Activated effector memory CD4-positive, alpha-beta T cell treated with Interleukin-2 at 50 U/mL for 16 hours (primary cell): ENCODE measurements at places on chromosomes 7 and 10.

DNA sequence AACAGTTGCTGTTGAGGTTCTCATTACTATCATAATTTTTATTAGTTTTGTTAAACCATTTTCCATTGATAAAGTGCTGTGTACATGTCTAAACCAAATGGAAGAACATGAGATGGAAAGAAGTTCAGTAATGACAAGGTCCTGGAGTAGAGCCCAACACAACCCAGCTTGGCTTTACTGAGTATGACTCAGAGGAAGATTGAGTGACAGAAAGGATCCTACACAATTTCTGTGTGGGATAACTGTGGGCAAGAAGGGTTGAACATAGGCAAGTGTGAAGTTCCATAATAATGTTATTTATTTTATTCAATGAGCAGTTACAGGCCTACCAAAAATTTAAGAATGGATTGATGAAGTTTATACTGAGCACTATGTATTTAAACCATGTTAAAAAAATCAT lies 15.9 kb downstream of the PRKG1 start:
- DNase-seq = no peak

DNA sequence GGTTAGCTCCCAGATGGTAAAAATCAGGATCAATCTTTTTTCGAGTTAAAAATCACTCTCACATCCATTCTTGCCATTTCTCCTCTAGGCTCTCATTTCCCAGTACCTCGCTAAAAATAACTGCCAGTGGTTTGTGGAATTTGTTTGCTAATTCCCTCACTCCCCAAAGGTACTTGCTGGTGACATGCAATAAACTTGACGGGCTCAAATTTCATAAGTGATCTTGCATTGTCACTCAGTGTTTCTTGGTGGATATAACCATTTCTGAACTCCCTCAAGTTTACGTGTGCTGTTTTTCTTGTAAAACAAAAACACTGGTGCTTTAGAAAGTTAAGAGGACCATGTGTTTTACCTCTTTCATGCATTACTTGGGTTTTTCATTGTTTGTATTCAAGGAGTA lies 399.2 kb upstream of the MKI67 start:
- no peak for DNase-seq

DNA sequence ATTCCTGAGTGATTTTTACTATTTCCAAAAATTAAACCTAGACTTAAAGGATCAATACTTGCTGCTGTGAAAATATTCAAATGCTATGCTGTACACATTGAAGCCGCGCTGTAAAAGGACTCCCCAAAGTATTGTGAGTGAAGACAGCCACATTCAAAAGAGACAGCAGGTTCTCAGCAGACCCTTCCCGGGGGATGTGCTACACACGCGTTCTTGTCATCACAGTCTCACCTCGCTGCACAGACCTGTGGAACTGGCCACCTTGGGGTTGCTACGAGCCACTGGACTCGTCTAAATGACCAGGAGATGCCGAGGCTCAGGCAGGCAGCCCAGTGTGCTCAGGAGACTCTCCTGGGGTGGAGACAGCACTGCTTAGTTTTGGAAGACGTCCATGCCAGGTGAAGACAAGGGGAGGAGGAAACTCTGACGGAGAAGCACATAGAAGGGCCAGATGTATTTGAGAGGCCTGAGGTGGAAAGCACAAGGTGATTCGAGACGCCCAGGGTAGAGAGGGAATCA lies 367.7 kb upstream of the SHH start:
- DNase-seq = no peak

DNA sequence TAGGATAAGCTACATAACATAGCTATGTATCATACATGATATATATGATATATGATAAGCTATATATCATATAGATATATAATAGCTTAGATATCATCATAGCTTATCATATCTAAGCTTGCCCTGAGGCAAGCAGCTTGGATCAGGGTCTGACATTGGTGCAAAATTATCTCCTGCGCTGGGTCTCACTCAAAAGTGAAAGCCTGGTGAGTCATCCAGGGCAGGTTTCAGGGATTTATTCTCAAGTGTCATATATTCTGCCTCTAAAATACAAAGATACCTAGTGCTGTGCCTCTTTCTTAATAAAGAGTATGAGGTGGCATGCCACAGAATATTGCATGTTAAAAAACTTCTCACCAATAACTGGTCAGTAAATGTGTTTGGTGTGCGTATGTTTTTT lies 105.9 kb downstream of the CDC14C start:
- DNase-seq = no peak

DNA sequence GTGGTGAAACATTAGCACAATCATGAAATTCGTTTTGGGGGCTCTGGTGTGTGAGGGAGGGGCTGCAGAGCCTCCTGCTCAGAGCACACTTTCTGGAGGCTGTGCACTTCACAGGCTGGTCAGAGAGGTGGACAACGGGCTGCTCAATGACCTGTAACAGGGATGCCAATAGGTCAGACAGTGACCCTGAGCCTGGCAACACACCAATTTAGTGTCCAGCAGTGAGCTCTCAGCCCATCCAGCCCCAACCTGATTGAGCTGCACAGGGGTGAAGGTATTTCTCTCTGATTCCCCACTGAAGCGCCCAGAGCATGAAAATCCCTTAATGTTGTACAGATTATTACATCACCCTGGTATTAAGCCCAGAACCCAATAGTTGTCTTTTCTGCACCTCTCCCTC lies 191.3 kb upstream of the ZNF32 start:
- DNase-seq = no peak

DNA sequence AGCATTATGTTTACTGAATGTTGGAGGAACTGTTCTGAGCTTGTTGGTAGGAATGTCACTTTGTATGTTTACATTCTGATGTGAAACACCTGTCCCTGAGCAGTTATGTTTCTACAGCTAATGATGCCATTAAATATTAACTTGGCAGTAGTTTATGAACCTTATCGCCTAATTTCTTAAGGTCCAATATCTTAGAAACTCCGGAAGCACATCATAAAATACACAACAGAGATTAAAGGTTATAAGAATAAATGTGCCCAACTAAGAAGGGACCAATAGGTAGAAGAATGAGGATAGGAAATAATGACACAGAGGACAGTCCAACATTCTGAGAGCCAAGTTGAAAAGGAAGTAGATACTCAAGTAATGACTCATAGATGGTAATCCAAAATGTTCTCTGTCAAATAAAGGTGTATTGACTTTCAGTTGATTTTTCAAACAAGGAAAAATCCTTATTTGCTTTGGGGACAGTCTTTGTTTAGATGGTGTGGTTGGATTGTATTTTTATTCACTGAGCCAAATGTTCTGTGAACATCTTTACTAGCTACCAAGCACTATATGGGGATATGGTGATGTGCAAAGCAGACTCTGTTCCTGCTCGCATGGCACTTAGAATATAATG lies 31.9 kb downstream of the LCOR start:
- DNase-seq = no peak

DNA sequence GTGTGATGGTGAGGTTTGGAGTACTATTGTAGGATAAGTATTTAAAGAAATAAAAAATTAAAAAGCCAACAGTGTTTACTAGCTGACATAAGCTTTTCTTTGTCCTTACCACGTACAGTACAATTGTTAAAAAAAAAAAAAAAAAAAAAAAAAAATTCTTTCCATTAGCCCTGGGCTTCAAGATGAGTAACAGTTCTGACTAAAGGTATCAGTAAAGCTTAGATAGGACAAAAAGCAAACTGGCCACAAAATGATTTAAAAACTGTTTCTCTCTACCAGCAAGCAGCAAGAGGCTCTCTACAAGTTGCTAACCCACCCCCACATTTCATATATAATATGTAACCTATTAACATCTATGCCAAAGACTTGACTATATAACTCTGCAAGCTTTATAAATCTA lies 17.5 kb downstream of the HYCC1 start:
- no peak for DNase-seq

DNA sequence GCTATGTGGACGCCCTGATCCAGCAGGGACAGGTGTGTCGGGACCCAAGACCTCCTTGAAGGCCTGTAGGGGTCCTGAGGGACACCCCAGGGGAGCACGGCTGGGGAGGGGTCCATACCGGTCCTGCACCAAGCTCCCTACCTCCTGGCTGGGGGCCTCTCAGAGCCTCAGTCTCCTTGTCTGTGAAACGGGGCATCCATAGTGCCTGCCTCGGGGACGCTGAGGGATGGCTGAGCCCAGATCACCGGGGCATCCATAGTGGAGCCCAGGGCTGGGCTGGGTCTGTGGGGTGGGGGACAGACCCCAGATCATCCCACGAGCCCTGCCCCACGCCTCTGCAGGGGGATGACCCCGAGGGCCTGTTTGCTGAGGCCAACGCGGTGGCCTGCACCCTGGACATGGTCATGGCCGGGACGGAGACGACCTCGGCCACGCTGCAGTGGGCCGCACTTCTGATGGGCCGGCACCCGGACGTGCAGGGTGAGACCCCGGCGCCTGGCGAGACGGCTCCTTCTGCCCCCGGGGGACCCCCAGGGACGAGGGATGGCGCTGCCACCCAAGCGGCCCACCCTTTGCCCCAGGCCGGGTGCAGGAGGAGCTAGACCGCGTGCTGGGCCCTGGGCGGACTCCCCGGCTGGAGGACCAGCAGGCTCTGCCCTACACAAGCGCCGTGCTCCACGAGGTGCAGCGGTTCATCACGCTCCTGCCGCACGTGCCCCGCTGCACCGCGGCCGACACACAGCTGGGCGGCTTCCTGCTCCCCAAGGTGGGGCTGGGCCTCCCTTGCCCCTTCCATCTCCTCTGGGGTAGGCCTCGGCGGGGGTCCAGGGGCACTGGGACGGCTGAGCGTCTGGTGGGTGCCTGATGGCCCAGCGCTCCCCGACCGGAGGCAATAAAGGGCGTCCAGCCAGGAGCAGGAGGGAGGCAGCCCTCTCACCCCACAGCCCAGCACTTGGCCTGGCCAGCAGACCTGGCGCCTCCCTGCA lies 4.1 kb downstream of the CYP2W1 start:
- no peak for DNase-seq
